ENCODE measurements at places on chromosomes 3 and 15.

GRCh38 chr3:197782230-197782629 lies 8.8 kb upstream of the LRCH3 start:
- no peak for DNase-seq

DNA sequence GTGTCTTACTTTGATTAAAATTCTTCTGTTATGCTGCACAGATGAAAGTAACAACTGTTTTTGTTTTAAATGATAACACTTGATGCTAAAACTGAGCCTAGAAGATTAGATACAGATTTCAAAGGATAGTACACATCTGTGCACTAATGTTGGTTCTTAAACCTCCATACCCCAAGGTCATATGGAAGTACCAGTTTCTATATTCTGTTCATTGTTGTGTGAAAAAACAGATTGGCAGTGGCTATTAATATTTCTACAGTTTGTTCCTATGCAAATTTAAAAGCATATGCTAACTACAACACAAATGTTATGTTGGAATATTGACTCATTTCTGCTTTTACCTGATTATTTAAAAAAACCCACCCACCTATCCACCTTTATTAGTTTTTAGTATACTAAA lies 32.0 kb upstream of the GBE1 start:
- DNase-seq = no peak

DNA sequence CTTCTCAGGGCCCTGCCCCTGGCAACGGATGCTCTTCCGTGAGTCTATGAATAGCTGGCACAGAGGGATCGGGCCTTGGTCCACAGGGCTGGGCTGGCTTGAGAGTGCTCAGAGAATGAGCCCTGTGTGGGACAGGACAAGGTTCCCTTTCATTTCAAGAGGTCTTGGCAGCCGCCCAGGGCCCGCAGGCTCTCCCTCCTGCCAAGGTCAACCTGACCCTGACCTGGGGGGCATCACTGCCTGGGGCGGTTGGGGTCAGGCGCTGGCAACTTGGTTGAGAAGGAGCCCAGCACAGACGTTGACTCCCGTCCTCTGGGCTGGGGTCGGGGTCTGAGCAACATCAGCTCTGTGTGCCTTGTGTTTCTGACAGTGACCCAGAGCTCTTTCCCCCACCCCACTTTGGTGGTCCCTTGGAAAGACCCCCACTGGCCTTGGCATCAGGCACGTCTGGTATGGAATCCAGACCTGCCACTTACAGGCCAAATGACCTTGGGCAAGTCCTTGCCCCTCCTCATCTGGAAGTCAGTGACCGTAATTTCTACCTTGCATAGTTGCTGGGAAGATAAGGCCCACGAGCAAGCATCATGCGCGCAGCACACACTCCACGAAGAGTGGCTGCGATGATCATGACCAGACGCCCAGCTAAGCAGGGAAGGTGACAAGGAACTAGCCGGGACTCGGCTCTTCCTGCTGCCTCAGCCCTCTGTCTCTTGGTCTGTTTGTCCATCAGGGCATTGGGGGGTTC lies 36.4 kb downstream of the EPHB3 start:
- no peak for DNase-seq

DNA sequence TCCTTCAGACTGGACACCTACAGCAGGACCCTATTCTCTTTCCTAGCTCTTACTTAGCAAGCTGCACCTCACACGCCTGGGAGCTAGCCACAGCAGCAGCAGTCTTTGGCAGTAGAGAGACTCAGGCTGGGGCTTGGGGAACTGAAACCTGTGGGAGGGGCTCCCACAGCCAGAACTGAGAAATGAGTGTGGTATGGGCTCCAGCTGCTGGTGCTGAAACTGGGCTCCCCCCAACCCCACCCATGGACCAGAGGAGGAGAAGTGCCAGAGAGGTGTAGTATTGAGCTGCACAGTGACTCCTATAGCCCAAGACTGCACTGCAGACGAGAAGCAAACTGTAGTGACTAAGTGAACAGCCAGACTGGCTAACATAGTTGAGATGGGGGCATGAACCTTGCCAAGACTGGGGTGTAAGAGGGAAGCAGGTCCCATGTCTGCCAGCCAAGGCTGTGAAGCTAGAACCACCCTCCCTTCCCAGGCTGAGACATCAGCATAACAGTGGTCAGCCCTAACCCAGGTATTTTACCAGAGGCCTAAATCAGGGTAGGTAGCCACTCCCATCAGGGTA lies 62.5 kb downstream of the MYO5A start:
- peak; percentile 55 for DNase-seq

DNA sequence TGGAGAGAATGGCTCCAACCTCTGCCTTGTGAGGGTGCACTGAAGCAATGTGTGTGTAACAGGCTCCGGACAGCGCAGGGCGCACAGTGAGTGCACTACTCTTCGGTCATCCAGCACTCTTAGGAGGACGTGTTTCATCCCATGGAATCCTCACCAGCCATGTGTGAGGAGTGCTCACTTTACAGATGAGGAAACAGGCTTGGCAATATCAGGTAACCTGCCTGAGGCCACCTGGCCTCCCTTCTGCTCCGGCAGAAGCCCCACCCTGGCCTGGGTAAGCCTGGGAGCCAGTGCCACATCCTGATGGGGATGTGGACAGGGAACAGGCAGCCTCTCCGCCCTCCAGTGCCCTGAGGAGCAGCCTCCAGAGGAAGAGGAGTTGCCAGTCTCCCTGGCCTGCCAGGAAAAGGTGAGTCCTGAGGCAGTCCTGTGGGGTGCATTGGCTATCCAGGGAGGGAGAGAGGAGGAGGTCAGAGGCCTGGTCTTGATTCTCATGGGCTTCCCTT lies 39.4 kb upstream of the LIMD1 start:
- no peak for DNase-seq

GRCh38 chr3:140499114-140499757 lies 178.6 kb upstream of the TRIM42 start:
- no peak for DNase-seq

- DNase-seq = peak; percentile 38
Measured at GRCh38 chr3:108124337-108125152, 33.7 kb upstream of the CD47 start.

DNA sequence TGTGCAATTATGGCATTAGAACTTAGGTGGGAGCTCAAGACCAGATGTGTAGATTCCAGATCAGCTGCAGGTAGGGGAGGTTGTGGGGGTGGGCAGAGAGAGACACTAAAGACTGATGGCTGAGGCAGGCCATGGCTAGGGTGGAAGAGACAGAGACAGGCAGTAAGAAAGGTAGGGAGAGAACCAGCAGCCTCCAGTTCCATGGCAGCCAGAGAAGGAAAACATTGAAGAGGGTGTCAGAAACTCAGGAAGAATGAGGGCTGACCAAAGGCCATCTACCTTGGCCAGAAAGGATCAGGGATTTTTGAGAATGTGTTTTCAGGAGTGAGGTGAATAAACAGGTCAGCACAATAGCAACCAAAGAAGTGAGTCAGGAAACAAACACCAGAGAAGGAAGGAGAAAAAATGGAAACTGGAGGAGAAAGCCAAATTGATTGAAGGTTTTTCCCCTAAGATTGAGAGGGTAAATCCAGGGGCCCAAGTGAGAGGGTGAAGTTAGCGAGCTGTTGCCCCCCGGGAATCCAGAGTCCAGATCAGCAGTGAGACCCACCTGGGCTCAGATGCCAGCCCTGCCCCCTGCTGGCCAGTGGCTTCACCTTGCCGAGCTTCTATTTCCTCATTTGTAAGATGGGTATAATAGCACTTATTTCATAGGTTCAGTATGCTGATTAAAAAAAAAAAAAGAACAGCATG lies 41.0 kb downstream of the ABHD2 start:
- peak; percentile 46 for DNase-seq

DNA sequence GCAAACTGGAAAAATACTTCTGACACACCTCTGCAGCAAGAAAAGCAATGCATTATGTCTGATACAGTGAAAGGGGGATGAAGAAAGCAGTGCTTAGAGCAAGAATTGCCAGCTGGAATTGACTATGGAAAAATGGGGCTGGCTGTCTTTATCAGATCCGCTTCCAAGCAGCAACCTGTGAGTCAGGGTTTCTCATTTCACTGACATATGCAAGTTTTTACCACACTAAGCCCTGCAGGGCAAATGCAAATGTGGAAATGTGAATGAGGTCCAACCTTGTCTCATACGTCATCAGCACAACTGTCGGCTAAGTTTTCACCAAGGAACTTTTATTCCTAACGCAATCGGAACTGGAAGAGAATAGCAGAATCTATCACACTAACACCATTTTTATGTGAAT lies 172.5 kb upstream of the GADL1 start:
- DNase-seq = no peak

DNA sequence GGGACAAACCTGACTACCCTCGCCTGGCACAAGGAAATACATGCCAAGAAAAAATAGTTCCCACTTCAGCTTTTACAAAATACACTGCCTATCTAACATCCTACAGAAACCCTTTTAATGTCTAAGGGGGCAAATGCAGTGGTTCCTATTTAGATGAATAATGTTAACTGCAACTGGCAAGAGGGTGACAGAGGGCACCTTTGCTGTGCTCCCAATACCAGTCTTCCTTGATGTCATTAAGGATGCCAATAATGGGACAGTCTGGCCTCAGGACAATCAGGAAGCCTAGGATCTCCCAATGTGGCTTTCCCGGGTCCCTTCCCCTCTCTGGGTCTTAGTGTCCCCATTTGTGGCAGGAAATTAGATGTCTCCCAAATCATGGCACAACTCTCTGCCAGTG lies 13.9 kb downstream of the CSRNP1 start:
- no peak for DNase-seq

DNA sequence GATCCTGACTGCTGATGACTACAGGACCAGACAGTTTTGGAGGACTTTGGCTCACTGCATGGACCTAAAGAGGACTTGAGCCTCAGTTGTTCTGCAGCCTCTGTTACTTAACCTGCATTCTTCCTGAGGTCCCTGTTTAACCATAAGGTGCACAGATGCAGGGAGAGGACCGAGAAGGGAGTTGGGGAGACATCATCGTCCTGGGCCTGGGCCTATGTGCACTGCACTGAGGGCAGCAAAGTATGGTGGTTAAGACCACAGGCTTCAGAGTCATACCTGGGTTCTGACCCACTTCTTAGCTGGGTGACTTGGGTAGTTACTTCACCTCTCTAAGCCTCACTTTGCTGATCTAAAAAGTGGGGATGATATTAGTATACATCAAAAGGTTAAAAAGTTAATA lies 21.9 kb downstream of the KY start:
- no peak for DNase-seq

- DNase-seq = no peak
Measured at GRCh38 chr3:190692256-190692655, 170.2 kb downstream of the GMNC start.

- DNase-seq = no peak
Measured at GRCh38 chr3:130242850-130243569, 102.5 kb upstream of the COL6A5 start.

GRCh38 chr3:61561374-61562041 lies at the start of gene PTPRG:
TSS of gene PTPRG (plus strand) at chr3:61561571. CDS start at chr3:61562288, 717 bp downstream.
- no peak for DNase-seq

GRCh38 chr3:173745952-173746682 lies 348.6 kb downstream of the NLGN1 start:
- no peak for DNase-seq

DNA sequence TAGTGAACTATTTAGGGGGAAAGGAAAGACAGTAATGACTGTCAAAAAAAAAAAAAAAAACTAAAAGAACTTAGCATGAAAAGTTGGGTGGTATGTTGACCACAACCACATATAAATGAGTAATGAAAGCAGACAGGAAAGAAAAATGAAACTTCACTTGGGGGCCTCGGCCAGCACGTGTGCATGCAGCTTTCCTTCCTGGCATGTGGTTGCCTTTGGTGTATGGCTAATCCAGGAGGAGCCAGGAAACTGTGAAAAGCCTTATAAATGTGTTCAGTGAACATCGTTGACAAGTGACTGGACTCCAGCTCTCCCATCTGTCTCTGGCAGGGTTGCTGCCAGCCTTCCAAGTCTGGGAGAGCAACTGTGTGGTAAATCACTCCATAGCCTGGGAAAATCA lies 195.1 kb downstream of the DTWD1 start:
- no peak for DNase-seq

DNA sequence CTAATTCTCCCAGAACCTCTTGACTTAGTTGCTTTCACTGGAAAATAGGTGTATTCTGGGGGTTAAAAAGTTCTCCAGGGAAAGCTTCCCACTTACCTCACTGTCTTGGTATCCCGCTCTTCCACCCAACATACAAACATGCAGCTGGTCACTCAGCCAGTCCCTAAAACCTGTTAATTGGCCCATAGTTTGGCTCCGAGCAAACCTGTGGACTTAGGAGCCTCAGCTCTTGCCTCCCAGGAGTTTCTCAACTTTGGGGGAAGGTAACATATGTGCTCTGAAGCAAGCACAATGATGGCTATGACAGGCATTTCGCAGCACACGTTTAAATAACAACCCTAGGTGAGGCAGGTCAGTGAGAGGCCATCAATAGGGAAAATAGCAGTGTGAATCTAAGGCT lies 25.8 kb upstream of the LRRFIP2 start:
- no peak for DNase-seq

DNA sequence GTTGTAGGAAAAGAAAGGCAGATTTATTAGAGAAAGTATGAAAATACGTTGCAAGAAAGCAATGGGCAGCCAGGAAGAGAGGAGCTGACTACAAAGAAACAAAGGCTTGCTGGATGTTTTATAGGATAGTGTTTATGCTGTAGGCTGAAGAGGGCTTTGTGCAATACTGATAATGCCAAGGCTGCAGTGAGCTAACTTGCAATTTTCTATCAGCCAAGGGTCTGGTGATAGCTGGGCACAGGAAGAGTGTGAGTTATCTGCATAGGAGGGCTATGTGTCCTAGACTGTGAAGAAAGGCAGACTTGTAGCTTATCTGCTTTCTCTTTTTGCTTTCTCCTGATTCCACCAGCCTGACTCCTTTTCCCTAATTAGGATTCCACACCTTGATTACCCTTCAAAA lies 51.3 kb upstream of the OSBPL11 start:
- no peak for DNase-seq

GRCh38 chr3:43285644-43286043 lies 696 bp upstream of the SNRK start:
- DNase-seq = no peak

- DNase-seq = no peak
Measured at GRCh38 chr3:129248286-129248979, 973 bp upstream of the COPG1 start.

GRCh38 chr3:127320529-127321121 lies 32.8 kb upstream of the PRR20G start:
- DNase-seq = no peak

GRCh38 chr3:108475220-108475782 lies 35.1 kb downstream of the MYH15 start:
- DNase-seq = no peak

DNA sequence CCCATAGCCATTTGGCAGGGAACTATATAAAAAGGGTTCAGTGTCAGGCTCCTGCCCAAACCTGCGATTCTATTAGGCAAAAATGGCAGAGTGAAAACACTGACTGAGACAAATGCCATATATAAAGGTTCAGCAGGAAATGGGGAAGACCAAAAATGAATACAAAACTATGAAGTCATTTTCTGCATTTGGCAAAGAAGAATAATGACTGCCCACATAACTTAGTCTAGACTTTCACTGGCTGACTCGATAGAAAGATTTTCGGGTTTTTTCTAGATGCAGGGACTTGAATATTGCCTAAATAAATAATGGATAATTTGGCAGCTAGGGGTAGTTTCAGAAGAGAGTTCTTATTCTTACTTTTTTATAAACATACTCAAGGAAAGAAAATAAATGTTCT lies 178.0 kb downstream of the TPRG1 start:
- DNase-seq = no peak

All from stimulated activated CD4-positive, alpha-beta T cell treated with anti-CD3 and anti-CD28 coated beads, Interleukin-4, amount 100 ng/mL, for 48 hours (primary cell).